Inflammatory macrophage treated with lipopolysaccharide for 4 hours (primary cell): ENCODE measurements at places on chromosomes 3 and 15.

DNA sequence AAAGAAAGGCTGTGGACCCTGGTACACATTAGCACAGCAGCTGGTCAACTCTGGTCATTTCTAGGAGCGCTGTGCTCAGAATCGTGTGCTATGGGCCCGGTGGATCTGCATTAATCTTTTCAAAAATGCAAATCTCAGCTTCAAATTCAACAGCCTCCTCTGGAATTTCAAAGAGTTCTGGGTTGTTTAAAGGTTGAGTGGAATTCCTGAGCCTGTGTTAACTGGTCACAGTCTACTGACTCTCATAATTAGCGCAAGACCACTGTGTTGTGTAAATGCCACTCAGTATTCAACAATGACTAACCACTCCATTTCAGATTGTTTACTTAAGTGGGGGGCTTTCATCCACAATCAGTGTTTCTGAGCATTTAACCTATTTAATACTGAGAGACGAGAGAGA lies 2.7 kb upstream of the ARNT2 start:
- DNase-seq, result no peak

- DNase-seq, result peak; percentile 23
These were observed 59.7 kb downstream of the NOX5 start for GRCh38 chr15:69074001-69074842.

DNA sequence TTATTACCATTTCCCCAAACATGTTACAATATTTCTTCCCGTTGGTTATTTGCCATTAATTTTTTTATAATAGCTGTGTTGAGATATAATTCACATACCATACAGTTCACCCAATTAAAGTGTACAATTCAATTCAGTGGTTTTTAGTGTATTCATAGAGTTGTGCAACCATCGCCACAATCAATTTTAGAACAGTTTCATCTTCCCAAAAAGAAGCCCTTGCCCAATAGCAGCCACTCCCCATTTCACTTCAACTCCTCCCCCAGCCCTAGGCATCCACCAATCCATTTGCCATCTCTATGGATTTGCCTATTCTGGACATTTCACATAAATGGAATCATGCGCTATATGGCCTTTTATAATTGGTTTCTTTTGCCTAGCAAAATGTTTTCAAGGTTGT lies 225.1 kb downstream of the EPHB1 start:
- DNase-seq, result peak; percentile 38

DNA sequence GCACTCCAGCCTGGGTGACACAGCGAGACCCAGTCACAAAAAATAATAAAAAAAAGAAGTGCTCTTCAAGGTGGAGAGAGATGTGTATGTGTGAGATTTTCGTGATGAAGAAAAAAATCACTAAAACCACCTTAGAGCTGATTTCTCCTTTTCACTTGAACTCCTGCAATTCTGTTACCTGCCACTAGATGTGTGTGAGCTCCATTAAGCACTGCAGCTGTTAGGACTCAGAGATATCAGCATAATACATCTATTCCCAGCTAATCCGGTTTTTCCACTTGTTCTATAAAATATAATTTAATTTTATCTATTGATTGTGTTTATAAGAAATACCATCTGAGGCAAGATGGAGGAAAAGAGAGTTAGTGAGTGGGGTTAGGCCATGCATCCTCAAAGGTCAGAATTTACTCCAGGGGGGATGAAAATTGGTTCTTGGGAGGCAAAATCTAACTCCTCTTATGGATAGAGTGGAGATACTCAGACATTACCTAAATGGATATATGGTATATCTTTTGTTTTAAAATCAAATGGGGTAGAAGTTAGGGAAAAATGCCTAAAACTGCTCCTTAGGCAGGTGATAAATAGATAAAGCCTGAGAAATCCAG lies 152.7 kb downstream of the IL20RB start:
- peak; percentile 11 for DNase-seq

GRCh38 chr15:90200534-90201129 lies 498 bp upstream of the SEMA4B start:
- DNase-seq, result no peak

GRCh38 chr15:70420086-70420947 lies 322.6 kb upstream of the TLE3 start:
- no peak for DNase-seq

DNA sequence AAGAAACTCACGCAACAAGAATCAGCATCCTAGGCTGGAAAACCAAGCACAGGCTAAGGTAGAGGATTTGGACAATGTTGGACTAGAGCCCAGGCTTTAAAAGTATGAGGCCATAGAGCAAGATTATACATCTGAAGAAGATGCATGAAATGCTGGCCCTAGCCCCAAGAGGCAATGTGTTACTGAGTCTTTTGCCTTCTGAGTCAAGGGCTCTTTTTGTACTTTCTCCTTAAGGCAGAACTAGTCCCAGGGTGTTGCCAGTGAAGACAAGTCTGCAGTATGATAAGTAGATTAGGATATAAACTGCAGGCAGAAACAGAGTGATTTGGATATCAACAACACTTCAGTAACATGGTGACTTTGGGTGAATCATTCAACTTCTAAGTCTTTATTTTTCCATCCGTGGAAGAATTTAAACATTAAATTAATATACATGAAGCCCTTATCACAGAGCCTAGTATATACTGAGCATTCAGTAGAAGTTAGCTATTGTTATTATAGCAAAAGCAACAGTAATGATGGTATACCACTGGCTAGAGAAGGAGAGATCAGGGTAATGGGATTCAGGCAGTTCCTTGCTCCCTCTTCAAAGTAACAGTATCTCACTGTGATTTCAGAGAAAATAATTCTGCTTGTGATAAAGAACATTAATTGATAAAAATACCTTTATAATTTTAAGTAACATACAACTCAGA lies 99.9 kb upstream of the MLF1 start:
- no peak for DNase-seq

GRCh38 chr3:32399030-32399620 lies 7.5 kb downstream of the CMTM7 start:
- DNase-seq, result peak; percentile 73

- DNase-seq, result no peak
These were observed 237.7 kb downstream of the SLCO3A1 start for GRCh38 chr15:92091155-92091734.

GRCh38 chr3:194953291-194953690 lies 267.6 kb downstream of the FAM43A start:
- no peak for DNase-seq

- DNase-seq, result no peak
These were observed 208.1 kb downstream of the VGLL3 start for GRCh38 chr3:86782866-86783265.

GRCh38 chr3:81302045-81302444 lies 459.4 kb downstream of the GBE1 start:
- peak; percentile 13 for DNase-seq

- no peak for DNase-seq
These were observed 63.9 kb downstream of the ADCY5 start for GRCh38 chr3:123385001-123385401.

DNA sequence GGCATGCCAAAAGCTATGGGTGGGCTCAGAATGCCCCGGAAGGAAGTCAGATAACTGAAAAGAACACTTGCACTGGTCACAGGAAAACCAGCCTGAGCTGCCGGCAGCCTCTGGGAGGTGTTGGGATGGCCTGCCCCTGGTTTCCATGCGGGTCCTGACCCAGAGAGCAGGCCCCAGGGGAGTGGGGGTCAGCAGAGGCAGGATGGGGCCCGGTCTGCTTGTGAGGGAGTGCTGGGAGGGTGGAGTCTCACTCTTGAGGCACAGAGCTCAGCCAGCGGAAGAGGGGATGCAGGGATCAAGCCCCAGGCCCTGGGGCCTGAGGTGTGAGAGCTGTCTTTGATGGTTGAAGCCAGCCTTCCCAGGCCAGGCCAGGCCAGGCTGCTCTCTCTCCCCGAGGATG lies 2.4 kb upstream of the RPUSD3 start:
- no peak for DNase-seq

DNA sequence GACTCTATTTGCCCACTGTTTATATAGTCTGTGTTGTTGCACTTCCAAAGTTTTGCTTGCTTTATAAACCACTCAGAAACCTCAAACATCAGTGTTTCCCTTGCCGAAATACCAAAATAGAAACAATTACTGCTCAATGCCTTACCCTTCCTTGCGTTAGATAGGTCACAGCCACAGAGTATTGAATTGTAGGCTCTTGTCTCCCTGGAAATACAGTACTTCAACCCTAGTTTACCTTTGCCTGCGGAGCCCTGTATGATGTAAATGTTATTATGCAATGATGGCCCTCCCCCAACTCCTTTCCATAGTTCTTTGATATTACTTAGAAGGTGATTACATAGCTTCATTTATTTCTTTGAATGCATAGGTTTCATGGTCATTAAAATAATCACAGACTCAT lies 44.2 kb downstream of the SOX2 start:
- DNase-seq, result no peak

GRCh38 chr15:26580943-26581342 lies 191.9 kb downstream of the GABRB3 start:
- DNase-seq, result no peak

GRCh38 chr15:88657326-88658069 lies 18.7 kb downstream of the ISG20 start:
- peak; percentile 40 for DNase-seq
